ENCODE measurements at places on chromosomes 4 and X. TPM values are rescaled to one million over a fixed set of nuclear protein-coding genes. Genes with fewer than 3 reads are reported as not detected.
A peak's percentile ranks its signal among the peaks of the same experiment; 100 is the strongest.

- DNase-seq, result peak; percentile 85
Measured at GRCh38 chr4:73599182-73599581, 21.1 kb downstream of the RASSF6 start.

GRCh38 chrX:103467156-103467555 is 52.1 kb downstream of the RAB40A start:
- DNase-seq, result no peak

DNA sequence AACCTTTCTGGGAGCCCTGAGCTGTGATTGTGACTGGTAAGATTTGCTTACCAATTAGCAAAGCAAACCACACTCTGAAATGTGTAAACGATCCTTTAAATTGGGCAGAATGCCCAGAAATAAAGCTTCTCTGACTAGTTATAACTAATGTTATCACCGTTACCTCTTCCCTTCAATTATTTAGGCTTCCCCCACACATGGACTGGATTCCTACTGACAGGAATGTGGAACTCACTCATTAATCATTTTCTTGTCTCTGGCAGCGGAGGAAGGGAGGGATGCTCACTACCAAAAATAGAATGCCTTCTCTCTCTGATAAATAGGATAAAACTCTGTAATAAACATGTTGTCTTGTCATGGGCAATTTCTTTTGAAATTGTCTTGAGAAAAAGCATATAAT is 25.3 kb upstream of the NWD2 start:
- no peak for DNase-seq

DNA sequence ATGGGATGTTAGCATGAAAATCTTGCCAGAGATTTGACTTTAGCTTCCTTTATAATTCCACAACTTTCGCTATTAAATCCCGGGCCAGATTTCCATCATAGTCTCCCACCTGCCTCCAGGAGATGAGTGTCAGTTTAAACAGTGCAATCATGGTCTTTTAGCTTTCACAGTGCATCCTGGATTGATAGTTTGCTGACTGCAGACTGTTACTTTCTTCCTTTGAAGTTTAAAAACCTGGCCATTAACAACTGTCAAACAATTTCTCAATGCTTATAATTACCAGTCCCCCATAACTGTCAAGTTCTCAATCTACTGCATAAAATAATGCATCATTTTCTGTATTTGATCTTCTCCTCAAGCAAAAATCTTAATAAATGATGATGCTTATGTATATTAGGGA is 108.4 kb upstream of the FSTL5 start:
- no peak for DNase-seq

GRCh38 chrX:154409222-154409871 is at the start of gene DNASE1L1:
Gene DNASE1L1, minus strand, starts transcription at chrX:154409254. Its CDS starts 3,686 bp downstream, at chrX:154405568.
- peak; percentile 90 for DNase-seq

The THAP9 gene
- 5.6 TPM for total RNA-seq

All from fibroblast of lung (primary cell).